ENCODE measurements at places on chromosomes 7 and 10.
A peak's percentile ranks its signal among the peaks of the same experiment; 100 is the strongest.

- no peak for DNase-seq
These were observed 33.0 kb downstream of the ORC5 start for GRCh38 chr7:104174798-104175197.

- DNase-seq = peak; percentile 6
These were observed 427.1 kb downstream of the GPAM start for GRCh38 chr10:111756217-111757061.

GRCh38 chr10:28958468-28958867, 281.1 kb downstream of the BAMBI start:
- DNase-seq = no peak

- no peak for DNase-seq
These were observed 155.7 kb downstream of the LCOR start for GRCh38 chr10:96987842-96988175.

GRCh38 chr7:98107313-98107721, 655 bp downstream of the LMTK2 start:
- no peak for DNase-seq

GRCh38 chr7:39810204-39810642, 139.8 kb upstream of the CDK13 start:
- DNase-seq = no peak
